ENCODE measurements at places on chromosomes 5 and 9. TPM values are rescaled to one million over a fixed set of nuclear protein-coding genes. Genes with fewer than 3 reads are reported as not detected.
A peak's percentile ranks its signal among the peaks of the same experiment; 100 is the strongest.

The TUSC1 gene
- total RNA-seq: 22.5 TPM

- DNase-seq: no peak
- H3K4me1 ChIP-seq: no peaks in the 10 kb centered on the region
- H3K27ac ChIP-seq: no peak overlapping the region
- no peak overlapping the region for H3K4me3 ChIP-seq
- no peaks in the 10 kb centered on the region for H3K27me3 ChIP-seq
These were observed 84.9 kb downstream of the SPOCK1 start for GRCh38 chr5:137414112-137414755.

GRCh38 chr5:59360130-59360555 lies 533.4 kb downstream of the PDE4D start:
- no peak overlapping the region for H3K27ac ChIP-seq
- no peaks in the 10 kb centered on the region for H3K36me3 ChIP-seq
- no peak for DNase-seq
- H3K27me3 ChIP-seq: no peaks in the 10 kb centered on the region

The PTCD2 gene
- total RNA-seq: 17.8 TPM

DNA sequence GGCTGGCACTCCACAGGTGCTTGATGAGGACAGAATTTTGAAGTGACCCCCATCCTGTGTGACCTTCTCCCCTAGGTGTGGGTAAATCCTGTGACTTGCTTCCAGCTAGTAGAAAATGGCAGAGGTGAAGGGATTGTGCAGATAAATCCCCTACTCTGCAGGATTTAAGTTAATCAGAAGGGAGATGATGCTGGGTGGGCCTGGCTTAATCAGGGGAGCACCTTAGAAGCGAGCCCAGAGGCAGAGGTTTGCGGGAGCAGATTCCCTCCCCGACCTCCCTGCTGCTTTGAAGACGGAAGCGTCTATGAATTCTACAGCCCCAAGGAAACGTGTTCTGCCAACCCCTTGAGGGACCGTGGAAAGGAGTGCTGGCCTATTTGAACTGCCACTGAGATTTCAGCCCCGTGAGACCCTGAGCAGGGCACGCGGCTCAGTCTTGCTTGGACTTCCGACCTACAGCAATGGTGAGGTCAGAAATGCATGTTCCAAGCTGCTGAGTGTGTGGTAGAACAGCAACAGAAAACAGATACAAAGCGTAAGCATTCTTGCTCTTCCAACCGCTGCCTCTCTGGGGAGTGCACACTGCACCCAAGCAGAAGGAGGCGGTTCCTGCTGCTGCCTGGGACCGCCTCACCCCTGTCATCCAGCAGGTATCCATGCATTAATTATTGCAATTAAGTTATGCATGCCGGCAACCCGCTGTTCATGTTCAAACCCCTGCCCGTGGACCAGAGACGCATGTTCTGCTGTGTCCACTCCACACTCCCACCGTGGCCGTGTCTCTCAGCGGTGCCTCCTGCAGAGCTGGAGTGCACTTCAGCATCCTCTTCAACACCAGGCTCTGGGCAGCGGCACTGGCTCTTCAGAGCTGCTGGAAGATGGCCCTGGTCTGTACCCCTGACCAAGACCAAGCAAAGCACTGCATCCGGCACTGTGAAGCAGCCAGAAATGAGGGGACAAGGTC lies 54.6 kb upstream of the RXRA start:
- H3K4me3 ChIP-seq: no peak overlapping the region
- no peak for DNase-seq
- no peaks in the 10 kb centered on the region for H3K4me1 ChIP-seq
- no peaks in the 10 kb centered on the region for H3K27me3 ChIP-seq

The SAXO1 gene
- total RNA-seq: under 0.01 TPM

The MAMDC2 gene
- total RNA-seq: 44.0 TPM

The GRIN3A gene
- total RNA-seq: 0.07 TPM

The ZMYND19 gene
- total RNA-seq: 22.8 TPM

GRCh38 chr5:58523956-58524355 lies 32.7 kb downstream of the GAPT start:
- no peak overlapping the region for H3K27ac ChIP-seq
- no peaks in the 10 kb centered on the region for H3K27me3 ChIP-seq
- H3K36me3 ChIP-seq: no peaks in the 10 kb centered on the region
- no peak for DNase-seq
- H3K4me1 ChIP-seq: no peaks in the 10 kb centered on the region

DNA sequence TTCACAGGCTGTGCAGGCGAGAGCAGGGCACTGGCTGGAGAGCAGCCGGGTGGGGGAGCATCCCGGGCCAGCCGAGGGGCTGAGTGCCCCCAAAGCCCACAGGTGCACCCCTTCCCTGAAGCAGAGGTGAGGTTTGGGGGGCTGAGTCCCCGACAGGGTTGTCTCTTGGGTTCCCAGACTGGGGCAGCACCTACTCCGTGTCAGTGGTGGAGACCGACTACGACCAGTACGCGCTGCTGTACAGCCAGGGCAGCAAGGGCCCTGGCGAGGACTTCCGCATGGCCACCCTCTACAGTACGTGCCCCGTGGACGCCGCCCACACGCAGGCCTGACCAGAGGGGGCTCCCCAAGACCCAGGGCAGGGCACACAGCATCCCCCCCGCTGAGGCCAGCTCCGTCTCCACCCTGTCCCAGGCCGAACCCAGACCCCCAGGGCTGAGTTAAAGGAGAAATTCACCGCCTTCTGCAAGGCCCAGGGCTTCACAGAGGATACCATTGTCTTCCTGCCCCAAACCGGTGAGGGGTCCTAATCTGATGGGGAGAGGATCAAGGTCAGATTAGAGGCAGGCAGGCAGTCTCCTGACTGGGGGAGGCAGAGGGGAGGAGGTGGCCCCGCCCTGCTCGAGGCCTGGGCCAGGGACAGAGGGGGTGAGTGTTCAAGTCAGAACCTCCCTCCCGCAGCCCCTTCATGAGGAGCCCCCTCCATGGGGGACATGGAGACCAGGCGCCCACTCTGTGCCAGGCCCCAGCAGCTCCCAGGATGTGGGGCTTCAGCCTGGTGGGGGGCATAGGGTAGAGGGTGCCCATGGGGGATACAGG lies 2.7 kb downstream of the PTGDS start:
- DNase-seq: no peak
- H3K36me3 ChIP-seq: no peaks in the 10 kb centered on the region
- H3K27ac ChIP-seq: peak overlapping the region; percentile 81
- H3K4me1 ChIP-seq: peaks cover 53% of the 10 kb centered on the region
- H3K4me3 ChIP-seq: no peak overlapping the region

- H3K4me3 ChIP-seq: no peak overlapping the region
- no peak overlapping the region for H3K27ac ChIP-seq
- no peaks in the 10 kb centered on the region for H3K27me3 ChIP-seq
- no peaks in the 10 kb centered on the region for H3K4me1 ChIP-seq
- no peak for DNase-seq
These were observed 261.7 kb downstream of the CDH12 start for GRCh38 chr5:22591461-22591860.

DNA sequence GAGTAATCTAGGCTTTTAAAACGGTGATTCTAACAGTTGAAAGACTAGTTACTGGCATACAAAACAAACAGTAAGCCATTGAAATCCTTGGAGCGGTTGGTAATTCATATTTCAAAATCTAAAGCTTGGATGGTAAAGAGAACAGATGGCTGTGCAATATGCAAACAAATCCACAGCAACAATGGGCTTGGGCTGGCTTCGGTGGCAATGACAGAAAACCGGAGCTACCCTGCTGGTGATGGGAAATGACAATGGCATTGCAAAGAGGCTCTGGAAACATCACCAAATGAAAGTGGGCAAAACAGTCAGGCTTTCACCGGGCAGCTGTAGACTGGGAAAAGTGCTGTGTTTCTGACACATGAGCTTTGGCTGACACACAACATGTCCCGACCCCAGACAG lies 42.2 kb downstream of the MED27 start:
- no peak overlapping the region for H3K4me3 ChIP-seq
- H3K27me3 ChIP-seq: no peaks in the 10 kb centered on the region
- H3K27ac ChIP-seq: no peak overlapping the region
- no peak for DNase-seq

- no peaks in the 10 kb centered on the region for H3K27me3 ChIP-seq
- peaks cover 8% of the 10 kb centered on the region for H3K36me3 ChIP-seq
- H3K4me3 ChIP-seq: no peak overlapping the region
- no peaks in the 10 kb centered on the region for H3K4me1 ChIP-seq
- no peak for DNase-seq
These were observed 45.5 kb downstream of the RFX3 start for GRCh38 chr9:3480353-3480655.

The F2R gene
- 18.6 TPM for total RNA-seq

DNA sequence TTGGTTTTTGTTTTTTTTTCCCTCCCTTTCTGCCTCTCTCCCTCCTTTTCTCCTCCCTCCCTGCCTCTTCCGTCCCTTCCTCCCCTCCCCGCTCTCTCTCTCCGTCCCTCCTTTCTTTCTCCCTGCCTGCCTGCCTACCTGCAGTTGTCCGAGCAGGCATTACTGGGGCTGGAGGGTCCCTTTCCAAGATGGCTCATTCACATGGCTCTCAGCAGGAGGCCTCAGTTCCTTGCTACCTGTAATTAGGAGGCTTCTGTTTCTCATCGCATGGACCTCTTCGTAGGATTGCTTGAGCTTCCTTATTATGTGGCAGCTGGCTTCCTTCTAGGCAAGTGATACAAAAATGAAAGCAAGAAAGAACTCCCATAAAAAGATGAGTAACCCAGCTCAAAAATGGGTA lies 8.0 kb downstream of the RGS3 start:
- H3K36me3 ChIP-seq: no peaks in the 10 kb centered on the region
- no peak for DNase-seq
- H3K4me1 ChIP-seq: no peaks in the 10 kb centered on the region
- H3K27me3 ChIP-seq: no peaks in the 10 kb centered on the region
- no peak overlapping the region for H3K4me3 ChIP-seq
- no peak overlapping the region for H3K27ac ChIP-seq

DNA sequence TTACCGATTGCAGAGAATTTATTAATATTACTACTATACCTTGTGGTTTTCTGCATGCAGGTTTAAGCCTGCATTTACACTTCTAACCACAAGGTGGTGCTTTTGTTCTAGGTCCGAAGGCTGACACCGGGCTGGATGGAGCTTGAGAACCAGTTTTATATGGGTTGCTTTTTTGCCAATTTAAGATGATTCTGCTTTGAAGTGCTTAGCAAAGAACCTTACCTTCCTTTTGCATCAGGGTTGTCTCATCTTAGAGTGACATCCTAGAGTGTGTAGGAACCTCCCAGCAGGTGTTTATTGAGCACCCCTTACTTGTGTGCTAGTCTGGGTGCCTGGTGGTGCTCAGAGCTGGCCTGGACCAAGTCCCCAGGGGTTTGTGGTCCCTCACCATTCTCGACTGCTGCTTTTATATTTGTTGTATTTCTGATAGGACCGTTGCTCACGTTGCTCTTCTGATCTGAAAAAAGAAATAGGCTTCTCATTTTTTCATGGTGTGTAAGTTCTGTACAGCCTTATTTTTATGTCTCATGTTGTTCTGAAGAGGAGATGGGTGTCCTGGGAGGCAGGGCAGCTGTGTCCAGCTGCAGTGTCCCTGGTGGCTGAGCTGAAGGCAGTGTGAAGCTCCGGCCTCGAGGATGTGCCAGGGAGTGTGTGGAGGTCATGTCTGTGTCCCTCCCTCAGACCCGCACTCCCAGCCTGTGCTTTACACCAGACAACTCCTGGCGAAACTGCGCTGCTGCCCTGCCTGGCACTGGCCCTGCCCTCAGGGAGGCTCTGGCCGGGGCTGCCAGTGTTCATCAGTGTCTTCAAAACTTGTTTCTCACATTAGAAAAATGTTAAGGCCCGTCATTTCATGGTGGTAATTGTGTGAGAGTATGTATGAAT lies 54.3 kb downstream of the EHMT1 start:
- no peak overlapping the region for H3K4me3 ChIP-seq
- H3K27me3 ChIP-seq: no peaks in the 10 kb centered on the region
- no peak for DNase-seq
- no peaks in the 10 kb centered on the region for H3K36me3 ChIP-seq
- peaks cover 10% of the 10 kb centered on the region for H3K4me1 ChIP-seq
- H3K27ac ChIP-seq: no peak overlapping the region

The CENPH gene
- 2.1 TPM for total RNA-seq

- H3K27me3 ChIP-seq: no peaks in the 10 kb centered on the region
- H3K27ac ChIP-seq: peak overlapping the region; percentile 56
These were observed 2.4 kb upstream of the FAM78A start for GRCh38 chr9:131278702-131279111.

GRCh38 chr9:82135106-82135505 lies 146.5 kb downstream of the SPATA31D1 start:
- H3K27me3 ChIP-seq: no peaks in the 10 kb centered on the region
- no peak for DNase-seq
- no peak overlapping the region for H3K4me3 ChIP-seq
- no peaks in the 10 kb centered on the region for H3K36me3 ChIP-seq

- DNase-seq: no peak
- H3K27ac ChIP-seq: no peak overlapping the region
- H3K4me1 ChIP-seq: peaks cover 2% of the 10 kb centered on the region
- no peak overlapping the region for H3K4me3 ChIP-seq
- H3K27me3 ChIP-seq: no peaks in the 10 kb centered on the region
These were observed 185.6 kb downstream of the DCP2 start for GRCh38 chr5:113162208-113162607.

GRCh38 chr9:126058011-126058531 lies 268.6 kb upstream of the MVB12B start:
- H3K27me3 ChIP-seq: no peaks in the 10 kb centered on the region
- no peak for DNase-seq
- H3K27ac ChIP-seq: no peak overlapping the region

The SV2C gene
- 0.51 TPM for total RNA-seq

DNA sequence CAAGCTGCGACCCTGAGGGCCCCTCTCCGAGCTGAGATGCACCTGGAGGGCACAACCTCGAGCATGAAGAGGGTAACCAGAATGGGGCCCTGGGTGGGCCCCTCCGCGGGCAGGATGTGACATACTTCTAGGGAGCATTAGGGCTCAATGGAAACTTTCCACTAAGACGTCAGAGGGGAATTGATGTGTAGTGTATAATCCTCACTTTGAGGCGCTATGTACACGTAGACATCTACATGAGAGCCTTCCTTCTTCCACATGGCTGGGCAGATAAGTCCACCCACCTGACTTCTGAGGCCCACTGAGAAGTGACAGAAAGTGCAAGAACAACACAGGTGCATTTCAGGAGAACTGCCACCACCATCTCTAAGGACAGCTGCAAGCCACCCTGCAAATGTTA lies 61.0 kb downstream of the DAP start:
- no peaks in the 10 kb centered on the region for H3K27me3 ChIP-seq
- H3K36me3 ChIP-seq: no peaks in the 10 kb centered on the region
- no peak overlapping the region for H3K4me3 ChIP-seq

Data from upper lobe of left lung (tissue), 6 donors.